ENCODE measurements at places on chromosomes 11 and 22. TPM values are rescaled to one million over a fixed set of nuclear protein-coding genes. Genes with fewer than 3 reads are reported as not detected.

GRCh38 chr22:45422237-45422983 lies 8.9 kb downstream of the RIBC2 start:
- DNase-seq: no peak

DNA sequence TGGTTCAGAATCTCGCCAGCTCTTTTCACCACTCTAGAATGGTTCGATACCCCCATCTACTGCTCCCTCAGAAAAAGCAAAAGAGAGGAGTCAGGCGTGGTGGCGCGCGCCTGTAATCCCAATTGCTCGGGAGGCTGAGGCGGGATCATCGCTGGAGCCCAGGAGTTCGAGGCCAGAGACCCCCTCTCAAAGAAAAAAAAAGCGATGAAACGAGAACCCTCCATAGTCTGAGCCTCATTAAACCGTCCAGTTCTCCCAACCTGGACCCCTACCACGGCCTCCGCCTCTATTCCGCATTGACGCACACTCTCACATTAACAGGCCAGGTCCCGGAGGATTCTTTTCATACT lies 439 bp downstream of the SPA17 start:
- DNase-seq: no peak

DNA sequence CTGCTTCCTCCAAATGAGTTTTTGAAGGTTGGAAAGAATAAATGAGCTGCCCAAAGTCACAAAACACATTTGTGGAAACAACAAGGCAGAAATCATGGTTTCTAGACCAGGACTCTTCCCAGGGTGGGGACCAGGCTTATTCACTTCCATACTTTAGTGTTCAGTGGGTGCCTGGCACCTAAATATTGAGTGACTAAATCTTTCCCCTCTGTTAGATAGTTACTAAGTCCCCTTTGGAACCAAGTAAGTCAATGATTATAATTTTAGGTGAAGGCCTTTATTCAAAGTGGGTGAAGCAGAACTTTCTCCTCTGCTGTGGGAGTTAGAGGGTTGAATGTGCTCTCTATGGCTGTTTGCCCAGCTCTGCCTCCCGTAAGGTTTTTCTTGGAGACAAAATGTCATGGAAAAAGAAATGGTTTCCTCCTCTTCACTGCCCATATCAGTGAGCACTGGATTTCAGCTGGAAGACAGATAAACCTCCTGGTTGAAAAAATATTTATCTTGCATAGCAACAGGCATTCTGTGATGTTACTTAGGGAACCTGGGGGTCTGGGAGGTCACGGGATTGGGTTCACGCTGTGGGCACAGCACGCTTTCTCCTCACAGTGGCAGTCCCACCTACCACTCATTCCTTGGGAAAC lies 117.8 kb downstream of the CCDC81 start:
- no peak for DNase-seq

DNA sequence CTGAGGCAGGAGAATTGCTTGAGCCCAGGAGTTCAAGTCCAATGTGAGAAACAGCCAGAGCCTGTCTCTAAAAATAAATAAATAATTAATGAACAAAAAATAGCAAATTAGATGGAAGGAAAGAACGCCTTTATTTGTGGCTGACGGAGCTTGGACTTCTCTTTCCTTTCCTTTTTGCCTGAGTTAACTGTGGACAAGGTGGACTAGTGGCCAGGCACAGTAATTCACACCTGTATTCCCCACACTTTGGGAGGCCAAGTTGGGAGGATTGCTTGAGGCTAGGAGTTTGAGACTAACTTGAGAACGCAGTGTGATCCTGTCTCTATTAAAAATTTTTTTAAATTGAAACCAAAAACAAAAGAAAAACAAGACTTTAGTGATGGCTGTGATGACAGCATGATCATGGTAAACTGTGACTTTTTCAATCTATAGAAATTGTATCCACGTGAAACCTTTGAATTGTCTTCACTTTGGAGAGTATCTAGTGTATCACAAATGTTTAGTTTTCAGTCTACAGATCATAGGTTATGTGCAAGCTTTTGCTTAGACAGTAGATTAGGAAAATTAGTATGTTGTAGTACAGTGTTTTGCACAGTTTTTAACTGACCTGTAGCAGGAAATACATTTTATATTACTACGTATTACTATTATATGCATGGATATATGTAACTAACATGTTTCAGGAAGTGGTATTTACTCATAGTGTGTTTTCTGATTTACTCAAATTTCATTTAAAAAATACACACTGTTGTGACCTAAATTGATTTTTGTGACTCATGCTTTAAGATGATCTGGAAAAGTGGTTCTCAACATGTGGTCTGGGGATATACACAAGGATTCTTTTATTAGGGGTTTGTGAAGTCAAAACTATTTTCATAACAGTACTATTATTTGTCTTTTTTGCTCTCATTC lies 42.1 kb downstream of the KDM2A start:
- DNase-seq: no peak

CCDC89 gene
- 0.97 TPM for total RNA-seq

WNT7B gene
- total RNA-seq: not detected

- peak; percentile 23 for DNase-seq
These were observed 90.2 kb upstream of the KCNQ1OT1 start for GRCh38 chr11:2789791-2790567.

Measured in Right ventricle myocardium superior (tissue), 1 donor.